ENCODE measurements at places on chromosomes 3 and 15. TPM values are rescaled to one million over a fixed set of nuclear protein-coding genes. Genes with fewer than 3 reads are reported as not detected.

Gene SLCO2A1
- not detected for total RNA-seq

Gene MUC20
- not detected for total RNA-seq

Gene GNAT1
- not detected for total RNA-seq

Gene CLDN1
- 42.9 TPM for total RNA-seq

Gene TMEM158
- 4.2 TPM for total RNA-seq

Gene CCDC9B
- 5.0 TPM for total RNA-seq

DNA sequence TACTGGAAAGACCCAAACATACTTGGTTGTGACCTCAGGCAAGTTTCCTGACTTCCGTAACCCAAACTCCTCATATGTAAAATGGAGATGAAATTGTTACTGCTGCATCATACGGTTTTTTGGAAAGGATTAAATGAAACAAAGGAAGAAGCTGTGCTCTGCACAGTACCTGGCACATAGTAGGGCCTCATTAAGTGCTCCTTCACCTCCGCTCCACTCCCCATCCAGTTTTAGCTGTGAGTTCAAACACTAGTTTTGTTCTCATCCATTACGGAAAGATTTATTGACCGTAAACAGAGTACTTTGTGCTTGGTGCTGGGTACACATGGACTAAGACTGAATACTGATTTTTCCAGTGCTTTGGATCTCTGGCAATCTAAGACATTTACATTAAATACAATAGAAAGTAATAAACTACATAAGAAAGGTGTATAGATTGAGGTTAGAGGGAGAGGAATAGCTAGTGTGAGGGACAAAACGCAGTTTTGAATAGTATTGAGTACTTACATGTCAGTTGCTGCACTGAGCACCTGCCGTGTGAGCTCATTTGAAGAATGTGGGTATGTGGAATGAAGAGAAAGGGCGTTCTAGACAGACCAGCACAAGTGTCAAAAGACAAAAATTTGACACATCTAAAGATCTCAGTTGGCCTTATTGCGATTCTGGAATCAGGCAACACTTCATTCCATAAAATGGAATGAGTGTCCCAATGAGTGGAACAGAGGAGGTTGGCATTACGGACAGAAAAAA lies 594 bp upstream of the ICE2 start:
- DNase-seq: no peak

GRCh38 chr15:79523266-79523665 lies 91.1 kb downstream of the MINAR1 start:
- no peak for DNase-seq

DNA sequence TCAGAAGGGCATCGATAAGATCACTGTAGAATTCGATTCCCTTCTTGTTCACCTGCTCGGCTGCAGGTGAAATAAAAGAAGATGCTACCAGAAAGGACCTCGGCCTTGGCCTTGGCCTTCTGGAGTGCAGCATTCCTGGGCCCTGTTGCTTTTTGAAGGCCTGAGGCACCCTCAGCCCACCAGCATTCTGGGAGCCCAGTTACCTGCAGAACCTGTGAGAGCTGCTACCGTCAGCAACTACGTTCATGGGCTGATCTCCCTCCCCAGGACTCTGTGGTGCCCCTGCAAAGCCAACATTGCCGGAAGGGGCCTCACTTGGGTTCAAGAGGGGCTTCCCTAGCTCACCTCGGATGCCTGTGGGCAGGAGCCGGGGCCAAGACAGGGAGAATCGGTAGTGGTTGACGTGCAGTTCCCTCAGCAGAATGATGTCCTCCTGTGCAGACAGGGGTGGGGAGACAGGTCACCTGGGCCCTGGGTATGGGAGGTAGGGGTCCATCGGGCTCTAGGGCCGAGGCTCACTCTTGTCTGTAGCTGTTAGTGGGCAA lies 2.2 kb downstream of the LCTL start:
- DNase-seq: no peak

- no peak for DNase-seq
Observed at GRCh38 chr3:186365202-186365974, 3.4 kb upstream of the DGKG start.

DNA sequence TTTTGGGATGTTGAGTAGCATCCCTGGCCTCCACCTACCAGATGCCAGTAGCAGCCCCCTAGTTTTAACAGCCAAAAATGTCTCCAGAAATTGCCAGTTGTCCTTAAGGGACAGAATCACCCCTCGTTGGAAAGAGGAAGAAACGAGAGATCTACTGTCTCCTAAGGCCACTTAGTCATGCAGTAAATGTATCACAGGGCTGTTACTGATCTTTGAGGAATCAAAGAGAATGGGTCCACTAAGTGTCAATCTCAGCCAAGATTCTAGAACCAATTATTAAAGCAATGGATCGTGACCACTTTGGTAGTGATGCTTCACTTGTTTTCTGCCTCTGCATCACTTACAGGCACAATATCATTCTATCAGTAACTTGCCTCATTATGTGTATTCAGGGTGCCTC lies 26.4 kb downstream of the POLG start:
- DNase-seq: no peak

DNA sequence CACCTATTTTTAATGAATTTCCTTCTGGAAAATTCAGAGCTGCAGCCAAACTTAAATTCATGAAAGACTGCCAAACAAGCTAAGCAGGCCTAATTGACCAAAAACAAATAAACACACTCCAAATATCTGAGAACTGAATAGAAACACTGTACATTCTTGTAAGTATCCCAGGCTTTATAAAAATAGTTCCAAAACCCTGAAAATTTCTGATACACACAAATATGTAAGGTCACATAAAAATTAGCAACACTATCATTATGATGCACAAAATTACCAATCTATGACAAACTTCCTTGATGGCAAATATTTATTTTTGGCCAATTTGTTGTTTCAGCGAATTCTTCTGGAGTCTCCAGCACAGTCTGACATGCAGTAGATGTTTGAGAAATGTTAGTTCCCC lies 117.9 kb upstream of the UBE2E2 start:
- DNase-seq: no peak

DNA sequence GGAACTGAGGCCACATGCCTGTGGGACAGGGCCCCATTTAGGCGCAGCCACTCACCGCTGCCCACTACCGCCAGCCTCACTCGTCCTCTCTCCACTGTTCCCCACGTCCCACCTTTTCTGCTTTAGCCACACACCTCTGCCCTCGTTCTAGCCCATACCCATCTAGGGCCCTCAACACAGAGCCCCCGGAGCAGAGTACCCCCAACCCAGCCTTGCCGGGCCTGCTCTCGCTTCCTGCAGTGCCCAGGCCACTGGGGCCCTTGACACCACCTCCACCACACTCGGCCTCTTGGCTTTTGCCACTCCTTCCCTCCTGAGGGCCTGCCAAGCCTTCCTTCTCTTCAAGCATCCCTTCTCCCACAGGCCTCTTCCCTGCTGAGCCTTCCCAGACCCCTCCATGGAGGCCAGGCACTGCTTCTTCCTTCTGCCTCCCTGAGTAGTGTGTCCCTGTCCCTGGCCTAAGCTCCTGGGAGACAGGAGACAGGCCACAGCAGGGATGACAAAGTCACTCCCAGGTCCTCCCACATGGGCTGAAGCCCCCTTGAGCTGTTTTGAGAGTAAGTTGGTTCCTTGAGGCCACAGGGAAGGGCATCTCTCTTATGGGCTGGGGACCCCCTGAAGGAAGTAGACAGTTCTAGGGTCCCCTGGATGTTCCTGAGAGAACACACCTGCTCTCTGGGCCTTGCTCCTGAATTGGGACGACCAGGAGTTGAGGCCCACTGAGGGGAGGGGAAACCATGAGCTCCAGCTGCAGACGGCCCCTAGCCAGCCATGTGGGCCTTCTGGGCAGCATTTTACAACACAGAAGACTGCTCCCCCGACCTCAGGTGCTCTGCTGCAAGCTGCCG lies 4.4 kb downstream of the PRSS50 start:
- no peak for DNase-seq

GRCh38 chr3:114308377-114308776 lies 14.5 kb downstream of the TIGIT start:
- no peak for DNase-seq

GRCh38 chr15:101122266-101122665 lies 129.6 kb downstream of the CHSY1 start:
- no peak for DNase-seq

DNA sequence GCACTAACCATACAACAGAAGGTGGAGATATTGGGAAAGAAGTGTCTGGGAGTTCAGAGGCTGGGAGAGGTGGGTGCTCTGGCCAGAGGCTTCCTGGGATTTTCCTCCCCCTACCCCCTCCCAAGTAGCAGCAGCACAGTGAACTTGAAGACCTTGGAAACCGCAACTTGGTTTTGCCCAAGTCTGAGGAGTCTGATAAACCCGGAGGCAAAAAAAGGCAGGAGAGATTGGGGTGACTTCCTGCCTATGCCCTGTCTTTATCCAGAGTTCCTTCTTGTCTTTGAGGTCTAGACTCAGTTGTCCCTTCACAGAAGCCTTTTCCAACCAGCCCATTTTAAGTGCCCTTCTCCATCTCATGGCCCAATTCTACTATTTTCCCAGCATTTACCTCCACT lies 25.4 kb upstream of the THRB start:
- no peak for DNase-seq

GRCh38 chr15:46386356-46386755 lies 751.5 kb downstream of the SQOR start:
- DNase-seq: peak; percentile 24

GRCh38 chr3:129013491-129013891 lies 12.4 kb downstream of the EFCC1 start:
- peak; percentile 38 for DNase-seq

GRCh38 chr3:152713989-152714388 lies 120.9 kb upstream of the P2RY1 start:
- no peak for DNase-seq

DNA sequence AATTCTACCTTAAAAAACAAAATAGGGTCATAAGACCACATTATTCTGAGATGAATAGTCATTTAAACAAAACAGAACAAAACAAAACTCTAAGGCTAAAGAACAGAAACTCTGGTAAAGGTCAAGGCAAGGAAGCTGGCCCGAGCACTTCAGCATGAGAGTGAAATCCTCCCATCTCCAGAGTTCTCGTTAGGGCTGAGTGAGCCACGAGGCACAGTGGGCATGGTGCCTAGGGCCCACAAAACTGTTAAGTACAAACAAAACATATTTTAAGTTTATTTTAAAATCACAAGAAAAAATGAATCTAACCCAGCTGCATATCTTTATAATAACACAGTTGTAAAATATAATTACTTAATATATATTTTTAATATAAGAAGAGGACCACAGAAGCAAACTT lies 417.8 kb upstream of the GBE1 start:
- DNase-seq: no peak

- DNase-seq: no peak
Observed at GRCh38 chr3:50135964-50136363, 19.2 kb upstream of the SEMA3F start.

- DNase-seq: peak; percentile 32
Observed at GRCh38 chr15:39621210-39621609, 40.3 kb downstream of the THBS1 start.

DNA sequence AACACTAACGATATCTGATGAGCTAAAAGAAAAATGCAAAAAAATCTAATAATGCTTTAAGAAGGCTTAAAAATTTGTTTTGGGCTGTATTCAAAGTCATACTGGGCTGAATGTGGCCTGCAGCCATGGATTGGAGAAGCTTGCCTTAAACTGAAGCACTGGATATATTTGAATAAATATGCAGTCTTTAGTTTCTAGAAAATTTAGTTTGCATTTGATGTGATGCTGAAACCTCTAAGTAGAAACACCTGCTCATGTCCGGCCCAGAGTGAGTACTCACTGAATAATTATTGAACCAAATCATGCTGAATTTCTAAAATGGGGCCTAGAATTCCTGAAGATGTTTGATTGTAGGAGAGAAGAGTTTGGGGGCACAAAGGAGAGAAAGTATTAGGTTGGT lies 43.9 kb downstream of the ABHD5 start:
- DNase-seq: no peak

GRCh38 chr3:30293621-30294240 lies 312.7 kb upstream of the TGFBR2 start:
- no peak for DNase-seq

- DNase-seq: peak; percentile 24
Observed at GRCh38 chr15:89293012-89293411, 41.6 kb downstream of the POLG start.

DNA sequence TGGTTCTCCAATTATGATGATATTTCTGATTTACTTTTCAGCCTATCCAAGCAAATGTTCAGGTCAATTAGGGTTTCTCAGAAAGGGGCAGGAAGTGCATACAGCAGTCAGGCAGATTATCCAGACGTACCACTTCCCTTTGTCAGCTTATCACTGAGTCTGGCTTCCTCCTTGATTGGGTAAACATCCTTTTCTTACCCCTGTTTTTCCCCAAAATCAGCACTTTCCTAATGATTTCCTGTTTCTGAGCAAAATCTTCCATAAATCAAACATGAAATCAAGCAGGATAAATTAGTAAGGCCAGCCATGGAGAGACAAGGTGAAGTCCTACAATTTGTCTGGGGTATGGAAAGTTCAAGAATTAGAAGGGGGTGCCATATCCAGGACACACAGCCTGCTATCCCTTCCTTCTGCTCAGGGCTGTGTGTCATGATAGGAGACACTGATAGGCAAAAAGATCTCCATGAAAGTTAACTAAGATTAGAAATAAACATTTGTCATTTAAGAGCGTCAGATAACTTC lies 29.0 kb downstream of the ADIPOQ start:
- no peak for DNase-seq

DNA sequence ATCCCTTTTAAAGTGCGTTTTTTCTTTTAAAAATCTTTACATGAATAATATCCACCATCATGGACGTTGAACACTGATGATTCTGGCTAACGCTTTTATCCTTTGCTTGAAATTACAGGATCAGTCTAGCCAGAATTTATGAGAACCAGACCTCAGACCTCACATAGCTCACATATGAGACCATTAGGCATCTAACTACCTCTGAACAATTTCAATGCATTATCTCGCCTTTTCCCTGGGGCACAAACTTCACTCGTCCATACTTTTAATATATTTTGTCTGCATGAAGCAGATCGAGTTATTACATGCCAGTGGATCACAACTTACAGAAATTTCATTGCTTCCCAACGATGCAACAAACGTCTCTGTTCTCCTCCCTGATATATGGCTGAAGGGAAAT lies 105.6 kb downstream of the MEIS2 start:
- DNase-seq: no peak

GRCh38 chr3:31180274-31180673 lies 285.8 kb upstream of the GADL1 start:
- no peak for DNase-seq

DNA sequence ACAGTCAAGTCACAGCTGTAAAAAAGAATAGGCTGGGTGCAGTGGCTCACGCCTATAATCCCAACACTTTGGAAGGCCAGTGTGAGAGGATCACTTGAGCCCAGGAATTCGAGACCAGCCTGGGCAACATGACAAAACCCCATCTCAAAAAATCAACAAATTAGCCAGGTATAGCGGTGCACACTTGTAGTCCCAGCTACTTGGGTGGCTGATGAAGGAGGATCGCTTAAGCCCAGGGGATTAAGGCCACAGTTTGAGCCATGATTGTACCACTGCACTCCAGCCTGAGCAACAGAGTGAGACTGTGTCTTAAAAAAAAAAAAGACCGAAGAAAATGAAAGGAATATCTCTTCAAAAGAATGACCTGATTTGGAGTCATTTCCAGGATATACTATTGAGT lies 6.6 kb downstream of the HERC1 start:
- no peak for DNase-seq

All from SK-MEL-5 (cell line).